ENCODE measurements at places on chromosomes 1 and 21.
A peak's percentile ranks its signal among the peaks of the same experiment; 100 is the strongest.

DNA sequence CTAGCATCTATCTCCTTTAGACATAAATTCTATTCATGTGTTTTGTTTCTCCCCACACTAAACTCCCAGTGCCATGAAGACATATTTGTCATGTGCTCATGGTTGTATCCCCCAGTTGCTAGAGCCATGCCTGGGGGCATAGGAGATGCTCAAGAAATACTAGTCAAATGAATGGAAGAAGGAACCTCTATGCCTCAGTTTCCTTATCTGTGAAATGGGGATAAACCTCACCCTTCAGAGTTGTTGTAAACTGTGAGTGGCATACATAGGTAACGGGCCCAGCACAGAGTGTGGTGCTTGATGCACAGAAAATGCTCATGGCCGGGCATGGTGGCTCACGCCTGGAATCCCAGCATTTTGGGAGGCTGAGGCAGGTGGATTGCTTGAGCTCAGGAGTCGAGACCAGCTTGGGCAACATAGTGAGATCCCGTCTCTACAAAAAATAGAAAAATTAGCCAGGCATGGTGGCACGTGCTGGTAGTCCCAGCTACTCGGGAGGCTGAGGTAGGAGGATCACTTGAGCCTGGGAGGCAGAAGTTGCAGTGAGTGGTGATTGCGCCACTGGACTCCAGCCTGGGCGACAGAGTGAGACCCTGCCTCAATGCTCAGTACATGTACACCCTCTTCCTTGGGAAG, 8.7 kb downstream of the LDLRAD2 start:
- DNase-seq = no peak

DNA sequence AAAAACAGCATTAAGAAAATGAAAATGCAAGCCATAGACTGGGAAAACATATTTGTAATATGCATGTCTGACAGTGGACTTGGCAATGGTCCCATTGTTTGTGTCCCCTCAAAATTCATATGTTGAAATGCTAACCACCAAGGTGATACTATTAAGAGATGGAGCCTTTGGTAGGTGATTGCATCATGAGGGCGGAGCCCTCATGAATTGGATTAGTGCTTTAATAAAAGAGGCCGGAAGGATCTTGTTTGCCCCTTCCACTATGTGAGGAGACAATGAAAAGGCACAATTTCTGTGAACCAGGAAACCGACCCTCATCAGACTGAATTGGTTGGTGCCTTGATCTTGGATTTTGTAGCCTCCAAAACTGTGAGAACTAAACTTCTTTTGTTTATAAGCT, 232.3 kb downstream of the GPR52 start:
- no peak for DNase-seq

DNA sequence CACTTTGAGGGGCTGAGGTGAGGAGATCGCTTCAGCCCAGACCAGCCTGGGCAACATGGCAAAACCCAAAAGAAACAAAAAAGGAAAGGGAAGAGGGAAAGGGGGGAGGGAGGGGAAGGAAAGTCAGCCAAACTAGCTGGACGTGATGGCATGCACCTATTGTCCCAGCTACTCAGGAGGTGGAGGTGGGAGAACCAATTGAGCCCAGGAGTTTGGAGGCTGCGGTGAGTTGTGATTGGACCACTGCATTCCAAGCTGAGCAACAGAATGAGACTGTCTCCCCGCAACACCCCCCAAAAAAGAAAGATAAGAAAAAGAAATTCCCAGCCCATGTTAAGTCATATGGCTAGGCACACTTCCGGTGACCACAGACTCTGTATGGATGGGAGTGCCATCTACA, 128.4 kb downstream of the PTPN14 start:
- no peak for DNase-seq

DNA sequence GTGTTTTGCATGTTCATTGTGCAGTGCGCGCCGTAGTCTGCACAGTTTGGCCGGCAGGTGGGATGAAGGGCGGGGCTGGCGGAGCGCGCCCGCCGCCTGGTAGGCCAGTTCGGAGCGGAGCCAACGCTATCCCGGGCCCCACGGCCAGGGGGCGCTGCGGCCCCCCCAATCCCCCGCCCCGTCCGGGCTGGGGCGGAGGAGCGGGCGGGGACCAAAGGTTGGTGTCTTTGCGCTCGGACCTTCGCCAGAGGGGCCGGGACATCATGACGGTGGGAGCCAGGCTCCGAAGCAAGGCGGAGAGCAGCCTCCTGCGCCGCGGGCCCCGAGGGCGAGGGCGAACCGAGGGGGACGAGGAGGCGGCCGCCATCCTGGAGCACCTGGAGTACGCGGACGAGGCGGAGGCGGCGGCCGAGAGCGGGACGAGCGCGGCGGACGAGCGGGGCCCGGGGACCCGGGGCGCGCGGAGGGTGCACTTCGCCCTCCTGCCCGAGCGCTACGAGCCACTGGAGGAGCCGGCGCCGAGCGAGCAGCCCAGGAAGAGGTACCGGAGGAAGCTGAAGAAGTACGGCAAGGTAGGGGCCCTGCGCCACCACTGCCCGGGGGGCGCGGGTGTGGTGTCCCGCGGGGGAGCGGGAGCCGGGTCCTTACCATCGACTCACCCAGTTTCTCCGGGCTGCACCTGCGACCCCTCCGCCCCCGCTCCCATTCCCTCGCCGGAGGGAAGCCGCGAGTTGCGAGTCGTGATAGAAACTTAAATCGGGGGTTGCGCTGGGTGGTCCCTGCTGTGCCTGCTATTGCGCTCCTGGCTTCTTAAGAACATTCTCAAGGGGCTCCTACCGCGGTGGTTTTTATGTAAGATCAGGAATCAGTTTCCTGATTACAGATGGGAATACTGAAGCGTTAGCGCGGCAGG, at the start of gene C1orf115:
Gene C1orf115 (plus strand): TSS at position 224 of the 913 bp plus-strand sequence. CDS start 40 bp downstream, at position 264.
- no peak for DNase-seq

DNA sequence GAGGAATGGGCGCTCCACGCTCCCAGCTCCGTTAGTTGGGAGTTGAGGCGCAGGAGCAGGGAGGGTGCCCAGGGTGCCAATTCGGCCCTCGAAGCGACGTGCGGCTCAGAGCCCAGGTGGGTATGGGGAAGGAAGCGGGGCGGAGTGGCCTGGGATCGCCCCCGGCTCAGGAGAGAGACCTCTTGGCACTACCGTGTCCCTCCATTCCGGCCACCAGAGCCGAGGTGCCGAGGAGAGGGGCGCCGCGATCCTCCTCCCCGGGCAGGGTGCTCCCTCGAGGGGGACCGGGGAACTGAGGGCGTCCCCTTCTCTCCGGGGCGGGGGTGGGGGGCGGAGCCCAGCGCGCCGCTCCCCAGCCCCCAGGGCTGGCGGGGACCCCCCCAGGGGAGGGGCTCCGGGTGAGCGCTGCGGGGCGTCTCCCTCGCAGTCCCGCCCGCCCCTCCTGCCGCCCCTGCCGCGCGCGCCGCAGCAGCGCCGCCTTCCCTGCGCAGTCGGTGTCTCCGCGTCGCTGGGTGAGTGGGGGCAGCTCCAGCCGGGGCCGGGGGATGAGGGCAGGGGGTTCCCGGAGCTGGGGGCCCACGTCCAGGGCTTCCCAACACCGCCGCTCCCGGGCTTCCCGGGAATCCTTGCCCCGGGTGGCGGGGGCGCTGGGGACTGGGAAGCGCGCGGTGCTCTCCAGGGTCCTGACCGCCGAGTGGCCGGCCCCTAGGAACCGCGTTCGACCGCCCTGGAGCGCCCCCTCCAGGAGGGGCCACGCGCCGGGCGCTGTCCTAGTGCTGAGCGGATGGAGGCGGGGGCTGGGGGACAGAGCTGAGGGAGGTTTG, at the start of gene HPCA:
Gene HPCA (plus strand): TSS at position 488 of the 824 bp plus-strand sequence. CDS start 2,408 bp downstream, outside the sequence.
- no peak for DNase-seq

- DNase-seq = no peak
Measured at GRCh38 chr1:31027693-31028526, 37.6 kb downstream of the PUM1 start.

- DNase-seq = no peak
Measured at GRCh38 chr1:244920911-244921761, 56.8 kb upstream of the HNRNPU start.

DNA sequence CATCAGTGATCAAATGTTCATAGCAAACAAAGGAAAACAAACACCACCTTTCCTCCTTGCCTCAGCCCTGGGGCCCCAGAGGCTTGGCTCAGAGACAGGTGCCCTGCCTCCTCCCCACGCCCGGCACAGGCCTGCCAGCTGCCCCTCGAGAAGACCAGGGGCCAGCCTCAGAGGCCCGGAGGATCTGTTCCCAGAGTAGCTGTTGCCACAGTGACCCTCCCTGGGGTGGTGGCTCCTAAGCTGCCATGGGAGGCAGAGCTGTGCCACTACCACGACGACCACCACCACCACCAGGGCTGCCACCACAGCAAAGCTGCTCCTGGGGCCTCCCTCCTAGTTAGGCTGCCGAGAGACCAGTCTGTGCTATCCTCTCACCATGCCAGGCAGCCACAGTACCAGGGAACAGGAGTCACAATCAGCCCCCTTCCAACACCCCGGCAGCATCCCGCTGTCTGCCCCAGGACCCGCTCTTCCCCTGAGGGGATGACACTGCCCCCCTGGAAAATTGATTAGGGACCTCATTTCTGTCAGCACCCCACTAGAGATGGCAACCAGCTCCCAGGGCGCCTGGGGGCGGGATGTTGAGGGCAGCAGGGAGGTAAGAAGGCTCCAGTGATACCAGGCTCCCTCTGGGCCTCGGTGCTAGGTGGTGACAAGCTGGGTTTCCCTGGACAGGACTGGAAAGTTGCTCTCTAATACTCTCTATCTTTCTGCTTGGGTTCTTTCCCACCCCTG, 30.5 kb downstream of the KCNC4 start:
- no peak for DNase-seq

DNA sequence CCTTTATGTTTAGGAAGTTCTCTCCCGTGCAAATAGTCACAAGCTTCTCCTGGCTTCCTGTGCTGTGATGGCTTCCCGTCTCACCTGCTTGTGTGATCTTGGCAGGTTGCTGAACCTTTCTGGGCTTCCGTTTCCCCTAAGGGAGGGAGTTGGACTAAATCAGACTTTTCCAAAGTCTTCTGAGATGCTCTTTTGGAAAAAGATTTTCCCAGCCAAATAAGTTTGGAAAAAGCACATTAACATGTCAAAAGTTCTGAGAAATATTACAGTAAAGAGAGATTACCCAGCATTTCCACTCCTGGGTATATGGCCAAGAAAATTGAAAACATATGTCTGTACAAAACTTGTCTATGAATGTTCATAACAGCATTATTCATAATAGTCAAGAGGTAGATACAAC, 36.0 kb upstream of the TENT5C start:
- no peak for DNase-seq

GRCh38 chr1:218480588-218481099, 135.5 kb downstream of the TGFB2 start:
- DNase-seq = peak; percentile 63

GRCh38 chr1:10696977-10697376, 99.5 kb downstream of the CASZ1 start:
- no peak for DNase-seq

GRCh38 chr1:107662971-107663370, 302.0 kb downstream of the VAV3 start:
- no peak for DNase-seq

GRCh38 chr1:113804421-113805255, 7.6 kb downstream of the RSBN1 start:
- peak; percentile 52 for DNase-seq

GRCh38 chr1:22850681-22851080, 122.0 kb downstream of the LACTBL1 start:
- DNase-seq = no peak

DNA sequence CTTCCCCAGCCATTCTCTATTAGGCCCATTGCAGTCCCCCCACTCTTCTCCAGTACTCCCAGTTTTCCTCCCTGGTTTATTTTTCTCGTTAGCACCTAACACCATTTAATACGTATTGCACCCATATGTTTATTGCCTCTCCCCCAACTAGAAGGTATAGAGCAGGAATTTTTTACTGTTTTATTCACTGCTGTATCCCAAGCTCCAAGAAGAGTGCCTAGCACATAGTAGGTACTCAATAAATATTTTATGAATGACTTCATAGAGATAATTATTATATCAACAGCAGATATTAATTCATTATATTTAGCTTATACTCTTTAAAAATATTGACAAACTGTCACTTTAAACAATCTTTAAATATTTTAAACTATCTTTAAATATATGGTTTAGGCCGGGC, 5.7 kb upstream of the ACOT7 start:
- no peak for DNase-seq

DNA sequence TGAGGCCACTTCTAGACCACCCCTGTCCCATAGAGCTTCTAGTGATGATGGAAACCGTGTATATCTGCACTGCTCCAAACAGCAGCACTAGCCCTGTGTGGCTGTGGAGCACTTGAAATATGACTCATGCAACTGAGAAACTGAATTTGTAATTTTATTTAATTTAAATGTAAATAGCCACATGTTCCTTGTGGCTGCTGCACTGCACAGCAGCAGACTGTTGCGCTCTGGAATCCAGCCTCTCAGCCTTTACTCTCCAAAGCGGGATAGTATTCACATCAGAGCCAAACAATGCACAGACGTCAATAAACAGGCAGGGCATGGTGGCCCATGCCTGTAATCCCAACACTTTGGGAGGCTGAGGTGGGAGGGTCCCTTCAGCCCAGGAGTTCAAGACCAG, 12.0 kb downstream of the CAPN2 start:
- DNase-seq = no peak

DNA sequence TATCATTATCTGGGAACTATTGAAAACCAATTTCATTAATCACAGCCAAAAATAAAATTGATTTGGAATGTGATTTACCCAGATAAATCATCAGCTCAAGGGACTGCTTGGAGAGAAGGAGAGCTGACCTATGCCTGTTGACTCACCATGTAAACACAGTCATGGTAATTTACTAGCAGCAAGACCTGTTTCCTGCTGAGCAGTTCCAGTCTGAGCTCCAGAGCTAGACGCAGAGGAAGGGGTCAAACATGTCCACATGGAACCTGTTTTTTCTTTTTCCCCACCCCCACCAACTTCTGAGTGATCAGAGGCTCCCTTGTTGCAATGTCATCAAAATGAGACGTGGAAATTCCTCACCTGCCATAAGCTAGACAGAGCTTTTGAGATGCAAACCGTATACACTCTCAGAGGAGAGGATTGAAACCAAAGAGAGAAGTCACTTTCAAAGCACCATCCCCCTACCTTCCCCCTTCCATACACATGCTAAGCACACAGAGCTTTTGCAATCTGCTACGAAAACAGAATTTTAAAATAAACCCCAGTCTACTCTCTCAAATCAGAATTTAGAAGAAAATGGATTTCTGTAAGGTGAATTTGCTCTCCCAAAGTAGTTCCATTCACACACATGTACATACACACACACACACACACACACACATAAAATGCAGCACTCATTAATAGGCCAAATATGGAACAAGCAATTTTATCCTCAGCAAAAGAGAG, 55.9 kb upstream of the PTGFRN start:
- no peak for DNase-seq
